ENCODE measurements at places on chromosomes 7 and 10.

- DNase-seq = peak; percentile 83
Measured at GRCh38 chr7:87059525-87060287, at the start of gene ELAPOR2. TSS of gene ELAPOR2 (minus strand) at chr7:87059654. CDS start at chr7:87059513, 141 bp downstream.

DNA sequence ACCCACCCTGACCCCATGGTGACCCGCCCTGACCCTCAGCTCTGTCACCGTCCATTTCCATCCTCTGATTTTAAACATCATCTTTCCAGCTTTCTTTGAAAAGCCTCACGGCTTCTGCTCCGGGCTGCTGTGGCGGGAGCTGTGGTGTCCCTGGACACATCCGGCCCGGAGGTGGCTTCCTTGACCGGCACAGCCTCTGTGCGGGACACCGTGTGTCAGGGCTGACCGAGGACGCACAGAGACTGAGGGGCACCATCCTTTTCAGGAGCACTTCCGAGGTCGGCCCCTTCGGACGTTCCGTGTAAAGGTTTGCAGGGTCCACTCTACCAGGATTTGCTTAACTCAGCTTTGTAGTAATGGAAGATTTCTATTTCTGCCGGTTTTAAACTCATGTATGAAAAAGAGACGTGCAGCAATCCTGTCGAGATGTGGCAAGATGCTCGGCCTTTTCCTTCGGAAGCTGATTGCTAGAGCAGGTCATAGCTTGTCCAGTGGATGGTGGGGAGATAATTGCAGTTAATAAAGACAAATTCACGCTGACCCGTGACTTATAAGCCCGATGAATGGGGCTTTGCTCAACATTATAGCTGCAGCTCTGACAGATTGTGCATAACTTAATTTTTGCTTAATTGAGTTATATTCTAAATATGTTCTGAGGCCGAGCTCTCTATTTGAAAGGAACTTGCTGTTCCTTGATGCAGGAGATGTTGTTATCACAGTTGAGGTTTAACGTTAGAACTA lies 54.4 kb upstream of the CFAP46 start:
- DNase-seq = no peak

DNA sequence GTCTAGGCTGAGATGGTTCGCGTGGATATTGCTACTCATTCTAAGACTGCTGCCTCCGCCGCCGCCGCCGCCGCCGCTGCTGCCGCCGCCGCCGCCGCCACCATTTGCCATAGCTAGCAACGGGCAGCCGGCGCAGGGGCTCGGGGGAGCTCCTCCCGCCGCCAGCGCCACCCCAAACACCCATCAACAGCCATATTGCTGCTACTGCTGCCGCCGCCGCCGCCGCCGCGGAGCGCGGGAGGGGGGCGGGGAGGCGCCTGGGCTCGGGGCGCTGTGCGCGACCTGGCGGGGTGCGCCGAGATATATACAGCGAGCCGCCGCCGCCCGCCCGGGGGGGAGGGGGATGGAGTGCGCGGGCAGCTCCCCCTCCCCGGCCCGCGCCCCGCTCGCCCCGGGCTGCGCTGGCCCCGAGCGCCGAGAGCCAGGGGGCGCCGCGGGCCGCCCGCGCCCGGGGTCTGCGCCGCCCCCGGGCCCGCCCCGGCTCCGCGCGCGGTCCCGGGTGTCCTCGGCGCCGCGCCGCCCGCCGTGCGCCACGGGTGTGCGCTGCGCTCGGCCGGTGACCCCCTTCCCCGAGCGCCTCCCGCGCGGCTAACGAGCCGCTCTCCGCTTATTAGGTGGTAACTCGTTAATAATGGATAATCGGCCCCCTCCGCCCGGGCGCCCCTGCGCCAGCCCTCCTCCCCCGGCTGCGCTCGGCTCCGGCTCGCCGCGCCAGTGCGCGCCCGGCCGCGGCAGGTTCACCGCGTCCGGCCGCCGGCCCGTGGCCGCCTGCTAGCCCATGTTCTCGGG lies at the start of gene KCNMA1:
KCNMA1 (minus strand) TSS at position 277 of the 789 bp plus-strand sequence.
- DNase-seq = no peak

GRCh38 chr10:118498623-118499022 lies 96.8 kb downstream of the PRLHR start:
- no peak for DNase-seq

GRCh38 chr7:72098807-72099580 lies 313.1 kb downstream of the CALN1 start:
- DNase-seq = peak; percentile 40

- DNase-seq = no peak
Measured at GRCh38 chr7:158847451-158847866, 8.9 kb upstream of the DYNC2I1 start.

DNA sequence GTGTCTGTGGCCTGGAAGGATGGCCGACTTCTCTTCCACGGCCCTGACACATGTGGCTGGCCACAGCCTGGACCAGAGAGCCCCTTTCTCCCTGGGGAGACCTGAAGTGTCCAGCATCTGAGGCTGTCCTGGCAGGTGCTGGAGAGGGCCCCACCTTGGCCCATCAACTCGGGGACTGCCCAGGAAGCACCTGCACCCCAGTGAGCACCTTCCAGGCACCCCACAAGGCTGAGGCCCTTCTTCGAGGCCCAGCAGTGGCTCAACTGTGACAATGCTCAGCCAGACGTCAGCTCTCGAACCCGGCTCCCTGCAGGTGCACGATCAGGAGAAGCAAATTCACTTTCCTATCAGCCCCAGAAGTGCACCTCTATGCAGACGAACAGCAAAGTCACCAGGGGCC lies 24.3 kb downstream of the RGS10 start:
- no peak for DNase-seq

DNA sequence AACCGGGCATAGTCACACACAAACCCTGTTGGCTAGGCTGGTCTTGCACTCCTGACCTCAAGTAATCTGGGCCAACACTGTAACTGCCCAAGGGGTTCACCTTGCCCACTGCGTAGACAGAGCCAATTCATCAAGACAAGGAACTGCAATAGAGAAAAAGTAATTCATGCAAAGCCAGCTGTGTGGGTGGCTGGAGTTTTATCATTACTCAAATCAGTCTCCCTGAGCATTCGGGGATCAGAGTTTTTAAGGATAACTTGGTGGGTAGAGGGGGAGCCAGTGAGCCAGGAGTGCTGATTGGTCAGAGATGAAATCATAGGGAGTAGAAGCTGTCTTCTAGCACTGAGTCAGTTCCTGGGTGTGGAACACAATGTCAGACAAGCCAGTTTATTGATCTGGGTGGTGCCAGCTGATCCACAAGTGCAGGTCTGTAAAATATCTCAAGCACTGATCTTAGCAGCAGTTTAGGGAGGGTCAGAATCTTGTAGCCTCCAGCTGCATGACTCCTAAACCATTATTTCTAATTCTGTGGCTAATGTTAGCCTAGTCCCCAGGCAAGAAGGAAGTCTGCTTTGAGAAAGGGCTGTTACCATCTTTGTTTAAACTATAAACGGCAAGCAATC lies 15.6 kb upstream of the FXYD4 start:
- DNase-seq = no peak

GRCh38 chr10:116472891-116473290 lies 45.2 kb downstream of the PNLIPRP3 start:
- DNase-seq = no peak

DNA sequence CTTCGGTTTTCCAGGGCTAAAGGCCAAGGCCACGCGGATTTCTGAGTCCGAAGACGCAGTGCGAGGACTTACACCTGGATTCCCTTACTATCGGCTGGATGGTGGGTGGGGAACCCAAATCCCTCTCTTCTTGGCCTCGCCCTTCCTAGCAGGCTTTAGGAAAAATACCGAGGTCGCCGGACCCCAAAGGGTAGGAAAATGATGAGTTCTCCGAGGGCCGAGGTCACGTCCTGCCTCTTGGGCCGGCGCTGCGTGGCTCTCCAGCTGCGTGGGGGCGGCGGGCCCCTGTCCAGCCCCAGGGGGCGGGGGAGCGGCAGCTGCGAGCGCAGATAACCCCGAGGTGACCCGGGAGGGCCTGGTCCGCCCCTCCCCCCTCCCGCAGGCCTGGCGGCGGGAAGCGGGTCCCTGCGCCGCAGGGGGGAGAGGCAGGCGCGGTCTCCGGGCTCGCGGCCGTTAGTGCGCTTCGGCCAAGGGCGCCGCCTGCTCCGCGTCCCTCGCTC lies 805 bp upstream of the HMX3 start:
- no peak for DNase-seq

- DNase-seq = peak; percentile 87
Measured at GRCh38 chr10:58622246-58622645, 109.6 kb downstream of the BICC1 start.

- peak; percentile 90 for DNase-seq
Measured at GRCh38 chr10:70052462-70053217, at the start of gene MACROH2A2. TSS of gene MACROH2A2 (plus strand) at chr10:70052846. CDS start at chr10:70075659, 22,813 bp downstream.

Measured in muscle of back (tissue), 13 donors.